ENCODE measurements at places on chromosomes 11 and 22.

DNA sequence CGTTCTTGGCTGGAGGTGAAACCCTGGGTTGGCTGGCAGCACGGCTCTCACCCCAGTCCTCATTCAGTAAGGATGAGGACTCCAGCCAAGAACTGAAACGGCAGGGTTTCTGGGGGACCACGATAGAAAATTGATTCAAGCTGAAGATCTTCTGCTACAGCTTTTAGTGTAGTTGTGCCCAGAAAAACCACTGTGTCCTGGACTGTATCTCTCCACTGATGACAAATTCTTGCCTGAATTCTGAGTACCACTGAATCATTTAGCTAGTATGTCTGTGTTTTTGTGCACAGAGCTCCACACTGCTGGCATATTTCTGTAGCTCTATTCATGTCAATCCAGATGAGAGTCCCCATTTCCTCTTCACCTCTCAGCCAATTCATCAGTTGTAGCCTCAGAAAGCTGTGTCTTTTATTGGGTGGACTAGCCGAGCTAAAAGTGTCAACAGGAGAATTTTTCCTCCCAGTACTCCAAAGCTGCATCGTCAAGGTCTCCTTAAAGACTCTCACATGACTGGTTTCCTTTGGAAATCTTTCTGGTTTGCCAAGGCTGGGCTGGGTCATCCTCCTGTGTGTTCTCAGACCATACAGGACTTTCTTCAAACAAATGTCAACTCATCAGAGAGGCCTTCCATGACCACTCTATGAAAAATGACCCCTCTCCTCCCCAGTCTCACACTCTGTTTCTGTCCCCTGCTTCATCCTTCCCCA lies 144.6 kb downstream of the LDLRAD3 start:
- DNase-seq, result no peak

DNA sequence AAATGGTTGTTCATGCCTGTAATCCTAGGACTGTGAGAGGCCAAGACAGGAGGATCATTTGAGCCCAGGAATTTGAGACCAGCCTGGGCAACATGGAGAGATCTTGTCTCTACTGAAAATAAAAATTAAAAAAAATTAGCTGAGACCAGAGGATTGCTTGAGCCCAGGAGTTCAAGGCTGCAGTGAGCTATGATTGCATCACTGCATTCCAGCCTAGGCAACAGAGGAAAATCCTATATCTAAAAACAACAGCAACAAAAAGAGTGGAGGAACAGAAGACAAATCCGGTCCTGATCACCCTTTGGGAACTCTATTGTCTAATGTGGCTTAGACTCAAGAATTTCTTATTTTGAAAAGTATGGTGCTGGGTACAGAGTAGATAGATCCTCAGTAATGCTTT lies 17.3 kb downstream of the BARX2 start:
- no peak for DNase-seq

GRCh38 chr22:47748271-47748670 lies 985.8 kb downstream of the TBC1D22A start:
- DNase-seq, result no peak

DNA sequence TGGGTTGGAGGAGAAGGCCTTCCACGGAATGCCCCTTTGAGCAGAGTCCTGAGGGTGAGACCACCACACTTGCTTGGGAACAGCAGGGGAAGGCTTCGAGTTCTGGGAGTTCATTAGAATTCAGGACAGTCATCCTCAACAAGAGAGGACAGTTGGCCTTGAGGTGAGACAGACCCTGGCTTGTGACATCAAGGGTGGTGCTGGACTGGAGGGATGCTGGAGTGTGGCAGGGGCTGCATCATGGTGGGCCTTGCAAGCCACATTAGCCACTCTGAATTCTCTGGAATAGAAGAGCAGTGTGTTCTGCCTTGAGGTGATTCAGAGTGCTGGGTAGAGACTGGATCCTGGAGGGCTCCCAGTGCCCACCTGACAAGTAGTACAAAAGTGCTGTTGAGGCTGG lies 26.3 kb downstream of the APLP2 start:
- no peak for DNase-seq

DNA sequence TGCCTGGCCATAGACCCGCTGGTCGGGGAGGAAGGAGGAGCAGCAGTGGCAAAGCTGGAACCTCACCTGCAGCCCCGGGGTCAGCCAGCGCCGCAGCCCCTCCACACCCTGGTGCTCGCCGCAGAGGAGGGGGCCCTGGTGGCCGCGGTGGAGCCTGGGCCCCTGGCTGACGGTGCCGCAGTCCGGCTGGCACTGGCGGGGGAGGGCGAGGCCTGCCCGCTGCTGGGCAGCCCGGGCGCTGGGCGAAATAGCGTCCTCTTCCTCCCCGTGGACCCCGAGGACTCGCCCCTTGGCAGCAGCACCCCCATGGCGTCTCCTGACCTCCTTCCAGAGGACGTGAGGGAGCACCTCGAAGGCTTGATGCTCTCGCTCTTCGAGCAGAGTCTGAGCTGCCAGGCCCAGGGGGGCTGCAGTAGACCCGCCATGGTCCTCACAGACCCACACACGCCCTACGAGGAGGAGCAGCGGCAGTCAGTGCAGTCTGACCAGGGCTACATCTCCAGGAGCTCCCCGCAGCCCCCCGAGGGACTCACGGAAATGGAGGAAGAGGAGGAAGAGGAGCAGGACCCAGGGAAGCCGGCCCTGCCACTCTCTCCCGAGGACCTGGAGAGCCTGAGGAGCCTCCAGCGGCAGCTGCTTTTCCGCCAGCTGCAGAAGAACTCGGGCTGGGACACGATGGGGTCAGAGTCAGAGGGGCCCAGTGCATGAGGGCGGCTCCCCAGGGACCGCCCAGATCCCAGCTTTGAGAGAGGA lies 11.9 kb downstream of the TMEM121B start:
- no peak for DNase-seq

DNA sequence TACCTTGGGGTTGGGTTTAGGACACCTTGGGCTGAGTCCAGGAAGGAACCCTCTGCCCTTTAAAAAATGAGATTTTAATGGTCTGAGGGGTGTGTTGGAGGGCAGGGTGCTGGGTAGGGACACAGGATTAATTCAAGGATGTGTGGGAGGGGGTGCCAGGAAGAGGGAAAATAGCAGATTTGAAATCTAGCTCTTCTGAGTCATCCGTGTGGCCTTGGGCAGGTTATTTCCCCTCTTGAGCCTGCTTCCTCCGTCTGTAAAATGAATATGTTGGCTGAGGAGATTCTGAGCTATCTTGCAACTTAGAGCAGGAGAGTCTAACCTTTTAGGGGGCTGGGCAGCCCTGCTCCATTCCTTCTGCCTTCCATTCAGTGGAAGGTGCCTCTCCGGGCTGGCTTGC lies 3.0 kb downstream of the TSPAN18 start:
- DNase-seq, result no peak

DNA sequence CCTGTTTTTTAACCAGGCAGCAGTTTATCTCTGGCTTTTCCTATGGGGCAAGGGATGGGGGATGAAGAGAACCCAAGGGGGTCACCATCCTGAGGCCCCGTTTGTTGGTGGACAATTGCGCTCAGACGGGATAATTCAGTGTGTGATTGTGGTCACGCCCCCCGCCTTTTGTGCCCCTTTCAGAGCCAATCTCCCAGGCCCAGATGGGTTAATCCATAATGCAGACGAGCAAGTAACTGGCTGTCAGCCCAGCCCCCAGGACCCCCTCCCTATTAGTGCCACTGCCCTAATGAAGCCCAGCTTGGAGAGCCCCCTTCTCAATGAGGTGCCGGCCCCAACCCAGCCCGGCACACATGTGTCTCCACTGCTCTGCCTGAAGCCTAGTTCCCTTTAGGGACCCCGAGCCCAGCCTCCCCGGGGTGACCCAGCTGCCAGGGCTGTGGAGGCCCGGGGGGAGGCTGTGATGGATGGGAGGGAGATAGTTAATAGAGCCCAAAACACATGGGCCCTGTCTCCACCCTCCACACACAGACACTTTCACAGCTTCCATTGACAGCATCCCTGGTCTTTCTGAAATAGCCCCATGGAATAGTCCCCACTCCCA lies 19.1 kb upstream of the ROBO3 start:
- no peak for DNase-seq

DNA sequence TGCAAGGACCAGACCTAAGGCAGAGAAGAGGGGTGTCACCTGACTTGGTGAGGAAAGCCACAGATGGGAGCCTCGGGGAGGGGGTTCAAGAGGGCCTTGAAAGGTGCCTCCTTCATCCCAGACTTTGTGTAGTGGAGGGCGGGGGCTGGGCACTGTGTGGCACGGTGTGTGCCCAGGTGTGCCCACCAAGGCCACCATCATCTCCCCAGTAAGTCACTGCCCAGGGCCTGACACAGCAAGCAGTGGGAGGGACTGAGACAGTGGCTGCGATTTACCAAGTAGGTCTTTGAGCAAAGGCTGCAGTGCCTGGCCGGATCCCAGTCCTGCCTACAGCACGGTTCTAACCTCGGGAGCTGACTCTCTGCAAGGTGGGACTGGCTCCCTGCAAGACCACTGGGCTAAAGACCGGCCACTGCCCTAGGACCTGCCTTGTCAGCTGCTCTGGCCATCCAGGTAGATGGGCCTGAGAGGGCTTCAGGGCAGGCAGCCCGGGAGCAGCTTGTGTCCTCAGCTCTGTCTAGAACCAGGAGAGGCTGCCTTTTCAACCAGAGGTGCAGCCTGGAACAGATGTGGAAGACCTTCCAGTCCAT lies 1.4 kb downstream of the OSM start:
- DNase-seq, result no peak

DNA sequence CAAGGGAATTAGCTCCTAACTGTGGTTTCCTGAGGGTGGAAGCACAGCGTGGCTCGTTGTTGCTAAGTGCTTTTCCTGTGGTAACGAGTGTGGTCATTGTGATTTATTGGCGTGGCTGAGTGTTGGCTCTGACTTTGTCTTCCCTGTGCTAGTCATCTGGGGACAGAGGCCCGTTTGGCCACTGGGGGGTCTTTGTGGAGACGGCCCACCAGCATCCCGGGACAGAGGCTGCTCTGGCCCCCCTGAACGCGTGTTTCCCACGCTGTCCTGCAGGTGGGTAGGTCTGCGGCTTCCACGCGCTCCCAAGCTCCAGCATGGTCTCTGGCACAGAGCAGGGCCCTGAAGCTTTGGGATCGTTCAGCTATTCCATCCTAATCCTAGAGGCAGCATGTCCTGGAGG lies 1040.0 kb downstream of the TBC1D22A start:
- DNase-seq, result no peak

- peak; percentile 34 for DNase-seq
Observed at GRCh38 chr22:35582861-35583670, 34.1 kb downstream of the MB start.

DNA sequence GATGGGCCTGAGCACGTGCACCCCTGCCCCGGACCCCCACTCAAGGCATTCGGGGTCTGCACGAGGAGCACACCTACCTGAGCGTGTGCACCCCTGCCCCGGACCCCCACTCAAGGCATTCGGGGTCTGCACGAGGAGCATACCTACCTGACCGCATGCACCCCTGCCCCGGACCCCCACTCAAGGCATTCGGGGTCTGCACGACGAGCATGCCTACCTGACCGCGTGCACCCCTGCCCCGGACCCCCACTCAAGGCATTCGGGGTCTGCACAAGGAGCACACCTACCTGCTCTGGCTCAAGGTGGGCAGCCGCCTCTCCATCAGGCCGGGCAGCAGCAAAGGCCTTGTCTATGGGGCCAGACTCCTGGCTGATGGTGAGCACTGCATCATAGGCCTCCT lies 48.7 kb upstream of the LRRC32 start:
- DNase-seq, result no peak

- no peak for DNase-seq
Observed at GRCh38 chr11:12754582-12755234, 80.5 kb downstream of the TEAD1 start.

DNA sequence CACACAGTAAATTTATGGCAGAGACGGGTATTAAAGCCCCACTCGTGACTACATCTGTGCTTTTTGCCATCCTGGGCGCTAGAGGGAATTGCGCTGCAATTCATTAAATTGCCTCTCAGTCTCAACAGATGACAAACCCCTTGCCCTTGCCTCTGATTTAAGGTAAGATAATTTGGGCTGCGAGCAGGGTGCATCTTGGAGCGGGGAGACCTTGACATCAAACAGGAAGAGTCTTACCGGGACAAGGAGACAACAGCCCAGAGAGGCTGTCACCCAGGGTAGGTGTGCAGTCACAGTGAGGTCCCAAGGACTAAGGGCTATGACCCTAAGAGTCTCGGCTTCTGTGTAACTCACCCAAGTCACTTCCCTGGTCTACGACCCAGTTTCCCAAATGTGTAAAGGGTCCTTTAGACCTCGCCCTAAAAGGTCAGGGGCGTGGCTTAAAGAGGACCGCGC lies 449 bp upstream of the TOM1 start:
- peak; percentile 35 for DNase-seq

- no peak for DNase-seq
Observed at GRCh38 chr11:6623391-6624363, 4.5 kb upstream of the TPP1 start.

DNA sequence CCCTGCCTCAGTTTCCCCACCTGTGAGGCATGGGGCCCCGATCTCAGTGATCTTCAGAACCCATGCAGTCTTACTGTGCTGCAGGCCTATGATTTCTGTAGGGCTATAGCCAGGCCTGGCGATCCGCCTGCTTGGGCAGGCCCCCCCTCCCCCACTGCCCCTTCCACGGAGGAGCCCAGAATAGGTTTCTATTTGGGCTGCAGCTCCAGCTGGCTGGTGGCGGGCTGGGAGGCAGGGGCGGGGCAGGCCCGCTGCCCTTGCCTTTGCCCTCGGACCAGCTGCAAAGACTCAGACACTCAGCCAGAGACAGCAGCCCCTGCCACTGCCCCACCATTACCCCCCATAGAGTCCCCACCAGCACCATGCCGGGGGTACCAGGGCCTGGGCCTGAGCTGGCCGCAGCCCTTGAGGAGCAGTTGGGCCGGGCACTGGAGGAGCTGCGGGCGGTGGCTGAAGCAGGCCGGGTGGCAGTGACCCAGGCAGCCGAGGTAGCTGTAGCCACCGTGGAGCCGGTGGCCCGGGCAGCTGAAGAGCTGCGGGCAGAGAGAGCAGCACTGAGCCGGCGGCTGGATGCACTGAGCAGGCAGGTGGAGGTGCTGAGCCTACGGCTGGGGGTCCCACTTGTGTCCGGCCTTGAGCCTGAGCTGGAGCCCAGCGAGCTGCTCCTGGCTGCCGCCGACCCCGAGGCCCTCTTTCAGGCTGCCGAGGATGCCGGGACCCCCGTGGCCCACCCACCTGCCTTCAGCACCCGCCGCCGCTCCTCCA lies 12.2 kb downstream of the SMTN start:
- DNase-seq, result no peak

DNA sequence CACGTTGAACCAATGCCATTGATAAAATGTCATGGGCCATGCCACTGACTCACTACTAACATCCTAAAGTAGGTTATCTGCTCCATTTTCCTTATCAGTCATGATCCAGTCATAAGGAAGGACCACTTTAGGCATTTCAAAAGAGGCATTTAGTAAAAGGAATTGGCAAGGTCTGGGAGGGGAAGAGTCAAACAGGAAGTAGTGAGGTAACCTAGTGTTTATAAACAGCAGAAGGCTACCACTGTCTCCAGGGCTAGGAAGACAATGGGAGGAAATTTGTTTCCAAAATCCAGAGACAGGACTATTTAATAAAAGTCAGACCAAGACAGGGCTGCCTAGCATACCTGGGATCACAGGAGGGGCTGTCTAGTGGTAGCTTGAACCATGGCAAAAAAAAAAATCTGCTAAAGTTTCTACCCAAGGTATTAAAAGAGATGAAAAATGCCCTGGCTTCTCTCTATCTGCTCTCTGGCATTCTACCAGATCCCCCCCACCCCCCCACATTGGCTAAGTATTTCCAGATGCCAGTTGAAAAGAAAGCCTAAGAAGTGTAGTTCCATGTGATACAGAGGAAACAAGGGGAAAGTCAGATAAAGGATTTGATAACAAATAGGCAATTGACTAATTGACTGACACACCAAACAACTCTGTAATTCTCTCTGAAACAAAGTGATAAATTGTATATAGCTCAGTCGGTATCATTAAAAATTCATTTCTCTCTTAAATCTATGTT lies 50.4 kb upstream of the C11orf87 start:
- DNase-seq, result no peak

- DNase-seq, result no peak
Observed at GRCh38 chr22:36343720-36344105, 44.1 kb downstream of the MYH9 start.
